ENCODE measurements at places on chromosomes 1 and 21. TPM values are rescaled to one million over a fixed set of nuclear protein-coding genes. Genes with fewer than 3 reads are reported as not detected.

DNA sequence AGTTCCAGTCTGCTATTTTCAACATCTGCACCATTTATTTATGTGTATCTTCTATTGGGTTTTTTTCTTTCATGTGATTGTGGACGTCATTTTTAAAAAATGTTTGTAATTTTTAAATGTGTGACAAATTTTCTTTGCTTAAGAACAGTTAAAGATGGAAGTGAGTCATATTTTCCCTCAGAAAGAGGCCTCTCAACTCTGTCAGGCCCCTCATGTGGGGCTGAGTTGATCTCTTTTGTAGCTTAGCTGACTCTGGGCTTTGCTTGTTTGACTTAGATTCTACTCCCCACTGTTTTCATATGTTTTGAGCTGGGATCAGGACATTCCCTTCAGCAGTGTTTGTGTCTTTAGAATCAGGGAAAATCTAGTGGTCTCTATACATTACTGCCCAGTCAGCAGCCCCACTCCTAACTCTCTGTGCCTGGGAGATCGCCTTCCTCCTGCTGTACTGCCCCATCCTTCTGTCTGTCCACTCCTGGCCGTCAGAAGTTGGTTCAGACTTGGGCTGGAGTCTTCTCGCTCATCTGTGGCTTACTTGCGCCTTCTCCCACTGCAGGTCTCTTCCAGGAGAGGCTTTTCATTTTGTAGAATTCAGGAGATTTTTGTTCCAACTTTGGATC, 137.4 kb downstream of the DYRK1A start:
- peak; percentile 73 for DNase-seq

DNA sequence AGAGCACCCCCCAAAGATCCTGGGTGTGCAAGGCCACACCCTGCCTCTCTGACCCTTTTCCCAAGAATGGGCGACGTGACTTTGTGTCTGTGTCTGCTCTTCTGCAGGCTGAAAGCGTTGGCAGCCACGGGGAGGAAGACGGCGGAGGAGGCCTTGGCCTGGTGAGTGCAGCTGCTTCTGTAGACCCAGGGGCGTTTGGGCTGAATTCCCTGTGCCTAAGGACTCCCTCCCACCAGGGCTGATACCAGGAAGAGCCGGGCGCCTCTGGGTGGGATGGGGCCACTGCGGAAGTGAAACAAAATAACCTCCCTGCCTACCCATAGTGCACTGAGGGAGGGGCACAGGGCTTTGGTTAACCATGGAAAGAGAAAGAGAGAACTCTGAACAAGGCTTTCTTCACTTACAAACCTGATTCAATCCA, 2.5 kb downstream of the UBASH3A start:
- no peak for DNase-seq

The PAX7 gene
- not detected for total RNA-seq

- DNase-seq, result no peak
Measured at GRCh38 chr1:206067486-206068227, 14.7 kb downstream of the RHEX start.

DNA sequence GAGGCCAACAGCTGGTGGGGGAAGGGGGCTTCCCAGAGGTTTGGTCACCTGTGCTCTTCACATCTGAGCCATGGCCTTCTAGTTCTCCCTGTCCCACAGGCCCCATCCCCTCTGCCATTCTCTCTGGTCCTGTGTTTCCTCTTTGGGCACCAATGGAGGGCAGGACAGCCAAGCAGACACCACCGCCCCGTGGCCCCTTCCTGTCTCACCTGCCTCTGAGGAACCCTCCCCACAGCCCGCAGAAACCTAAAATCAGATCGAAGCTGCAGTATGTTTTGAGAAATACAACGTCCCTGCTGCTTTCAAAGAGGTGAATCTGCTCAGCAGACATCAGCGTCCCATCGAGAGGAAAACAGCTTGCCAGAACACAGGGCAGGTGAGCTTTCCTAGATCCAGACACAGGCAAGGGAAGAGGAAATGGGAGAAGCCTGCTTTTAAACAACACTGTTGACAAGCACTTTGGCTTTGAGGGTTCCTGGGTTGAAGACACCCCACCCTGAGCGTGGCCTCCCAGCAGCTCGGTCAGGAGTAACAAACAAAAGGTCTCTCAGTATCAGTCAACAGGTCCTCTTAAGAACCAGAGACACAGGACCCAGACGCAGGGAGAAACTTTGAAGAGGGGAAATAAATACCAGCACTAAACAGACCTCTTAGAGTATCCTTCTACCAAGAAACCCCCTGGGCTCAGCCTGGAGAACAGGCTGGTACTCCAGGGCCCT, 2.3 kb downstream of the PANK4 start:
- DNase-seq, result no peak

DNA sequence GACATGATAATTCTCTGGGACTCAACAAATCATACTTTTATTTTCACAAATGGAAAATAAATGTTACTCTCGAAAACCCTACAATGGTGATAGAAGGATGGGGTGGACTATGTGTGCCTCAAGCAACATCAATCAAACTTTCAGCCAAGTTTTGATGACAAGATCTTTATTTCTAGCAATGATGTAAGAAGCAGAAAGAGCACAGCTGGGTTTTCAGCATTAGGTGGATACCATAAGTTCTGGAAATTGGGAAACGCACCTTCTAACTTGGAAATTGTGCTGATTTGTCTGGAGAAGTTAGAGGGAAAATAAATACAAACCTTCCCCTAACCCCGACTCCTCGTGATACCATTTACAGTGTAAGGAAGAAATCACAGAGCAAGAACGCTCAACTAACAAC, 320.3 kb downstream of the PAPPA2 start:
- no peak for DNase-seq

DNA sequence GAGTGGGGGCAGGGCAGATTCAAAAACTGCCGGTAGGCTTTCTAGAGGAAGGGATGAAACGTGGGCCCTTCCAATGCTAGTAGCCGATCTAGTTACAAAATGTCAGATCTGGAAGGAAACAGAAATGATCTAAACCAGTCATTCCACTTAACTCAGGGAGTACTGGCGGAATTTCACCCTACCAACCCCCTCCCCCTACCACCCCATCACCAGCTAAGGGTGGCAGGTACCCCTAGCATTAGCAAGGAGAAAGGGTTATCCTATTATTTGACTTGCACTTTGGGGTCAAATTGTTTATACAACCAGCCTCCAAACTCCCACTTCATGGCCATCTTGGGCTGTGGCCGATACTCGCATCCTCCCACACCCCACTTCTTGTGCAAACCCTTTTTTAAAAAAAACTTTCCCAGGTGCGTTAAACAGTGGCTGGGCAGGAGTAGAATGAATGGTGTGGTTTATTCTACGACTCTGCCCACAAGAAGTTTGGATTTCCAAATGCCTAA, 644 bp upstream of the MRPL24 start:
- DNase-seq, result no peak

The ADAMTS1 gene
- total RNA-seq, result 7.7 TPM

The GPR161 gene
- 26.0 TPM for total RNA-seq

- DNase-seq, result no peak
Measured at GRCh38 chr1:51241119-51241518, 5.0 kb downstream of the RNF11 start.

GRCh38 chr1:26784023-26784871, 3.5 kb upstream of the PIGV start:
- peak; percentile 29 for DNase-seq

DNA sequence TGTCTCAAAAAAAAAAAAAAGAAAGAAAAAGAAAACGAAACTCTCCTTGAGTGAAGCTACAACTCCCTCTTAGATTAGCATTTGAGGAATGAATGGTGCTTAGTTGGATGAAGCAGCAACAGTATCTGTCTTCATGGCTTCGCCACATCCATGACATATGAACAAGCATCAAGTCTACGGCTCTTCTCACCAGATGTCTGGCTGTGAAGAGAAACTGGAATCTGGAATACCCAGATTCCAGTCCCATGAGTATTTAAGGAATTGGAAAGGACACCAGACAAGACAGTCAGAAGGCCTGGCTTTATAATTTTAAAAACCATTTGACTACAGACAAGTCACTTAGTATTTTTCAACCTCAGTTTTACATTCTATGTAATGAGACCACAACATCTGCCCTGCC, 38.0 kb upstream of the TADA1 start:
- DNase-seq, result no peak

DNA sequence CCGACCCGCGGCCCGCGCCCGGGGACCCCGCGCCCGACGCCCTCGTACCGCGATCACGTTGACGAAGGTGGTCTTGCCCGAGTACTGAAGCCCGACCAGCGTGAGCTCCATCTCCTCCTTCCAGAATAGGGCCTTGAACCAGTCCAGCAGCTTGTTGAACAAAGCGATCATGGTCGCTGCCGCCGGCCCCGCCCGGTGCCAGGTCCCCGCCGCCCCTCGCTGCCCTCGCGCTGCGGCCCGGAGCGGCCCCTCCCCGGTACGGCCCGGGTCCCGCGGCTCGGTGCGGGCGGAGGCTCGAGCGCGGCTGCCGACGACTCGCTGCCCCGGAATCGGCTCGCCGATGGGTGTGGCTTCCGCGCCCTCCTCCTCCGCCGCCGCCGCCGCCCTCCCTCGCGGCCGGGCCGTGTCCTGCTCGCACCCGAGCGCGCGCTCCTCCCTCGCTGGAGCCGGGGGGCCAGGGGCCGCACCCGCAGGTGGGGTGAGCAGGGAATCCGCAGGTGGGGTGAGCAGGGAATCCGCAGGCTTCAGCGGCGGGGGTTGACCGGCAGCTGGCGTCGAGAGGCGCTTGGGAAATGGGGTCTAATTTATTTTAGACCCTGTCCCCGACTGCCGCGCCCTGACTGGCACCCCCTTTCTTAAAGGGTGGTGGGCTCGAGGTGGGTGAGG, at the start of gene ARL8A:
ARL8A (minus strand) TSS at position 336 of the 666 bp plus-strand sequence; CDS start at position 171, 165 bp downstream.
- no peak for DNase-seq

DNA sequence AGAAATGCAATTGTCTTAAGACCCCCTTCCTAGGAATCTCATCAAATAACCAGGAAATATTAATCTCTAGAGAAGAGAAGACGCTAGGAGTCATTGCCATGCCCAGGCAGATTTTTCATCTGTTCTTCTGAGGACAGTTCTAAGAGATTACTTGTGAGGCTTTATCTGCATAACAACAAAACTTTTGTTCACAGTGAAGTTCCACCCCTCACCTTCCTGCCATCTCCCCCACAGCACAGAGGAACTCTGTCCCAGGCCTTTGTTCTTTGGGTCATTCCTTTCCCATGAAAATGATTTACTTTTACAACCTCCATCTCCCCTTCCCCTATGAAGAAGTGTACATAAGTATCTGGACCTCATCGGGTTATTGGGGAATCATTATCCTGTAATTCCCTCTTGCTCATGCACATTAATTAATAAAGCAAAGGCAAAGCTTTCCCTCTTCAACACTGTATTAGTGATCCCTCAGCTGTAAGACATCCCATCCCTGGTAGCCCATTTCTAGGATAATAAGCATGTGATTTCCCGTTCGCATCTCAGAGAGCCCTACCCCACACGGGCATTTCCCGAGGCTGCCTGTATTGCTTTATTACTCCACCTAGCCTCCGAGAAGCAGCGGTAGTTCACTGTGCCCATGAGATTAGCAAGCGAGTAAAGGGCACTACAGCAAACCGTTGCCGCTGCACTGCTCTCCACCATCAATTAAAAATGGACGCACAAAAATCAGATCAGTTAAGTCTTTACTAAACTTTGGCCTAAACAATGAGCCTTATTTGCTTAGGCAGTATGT, 384.4 kb upstream of the CAMK1G start:
- DNase-seq, result no peak

DNA sequence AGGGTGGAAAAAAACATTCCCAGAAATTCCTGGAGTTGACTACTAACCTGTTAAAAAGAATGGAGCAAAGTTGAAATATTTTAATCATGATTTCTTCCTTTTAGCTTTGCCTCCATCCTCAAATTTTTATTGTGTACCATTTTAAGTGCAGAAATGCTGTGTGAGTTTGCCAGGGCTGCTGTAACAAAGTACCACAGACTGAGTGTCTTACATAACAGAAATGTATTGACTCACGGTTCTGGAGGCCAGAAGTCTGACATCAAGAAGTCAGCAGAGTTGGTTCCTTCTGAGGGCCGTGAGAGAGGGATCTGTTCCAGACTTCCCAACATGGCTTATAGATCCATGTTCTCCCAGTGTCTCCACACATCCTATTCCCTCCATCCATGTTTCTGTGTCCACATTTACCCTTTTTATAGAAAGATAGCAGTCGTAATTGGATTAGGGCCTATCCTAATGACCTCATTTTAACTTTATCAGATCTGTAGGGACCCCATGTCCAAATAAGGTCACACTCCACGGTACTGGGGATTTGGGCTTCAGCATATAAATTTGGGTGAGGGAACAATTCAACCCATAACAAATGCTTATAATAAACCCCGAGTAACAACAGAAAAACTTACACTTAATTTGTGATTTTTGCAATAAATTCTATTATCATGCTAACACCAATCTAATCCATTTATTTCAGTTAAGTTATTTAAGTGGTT, 12.7 kb downstream of the SNX7 start:
- DNase-seq, result no peak

The RGS8 gene
- total RNA-seq, result 0.29 TPM

The OXCT2 gene
- not detected for total RNA-seq

The SPOCD1 gene
- 6.9 TPM for total RNA-seq

GRCh38 chr1:65764052-65764451, 28.6 kb upstream of the PDE4B start:
- no peak for DNase-seq

DNA sequence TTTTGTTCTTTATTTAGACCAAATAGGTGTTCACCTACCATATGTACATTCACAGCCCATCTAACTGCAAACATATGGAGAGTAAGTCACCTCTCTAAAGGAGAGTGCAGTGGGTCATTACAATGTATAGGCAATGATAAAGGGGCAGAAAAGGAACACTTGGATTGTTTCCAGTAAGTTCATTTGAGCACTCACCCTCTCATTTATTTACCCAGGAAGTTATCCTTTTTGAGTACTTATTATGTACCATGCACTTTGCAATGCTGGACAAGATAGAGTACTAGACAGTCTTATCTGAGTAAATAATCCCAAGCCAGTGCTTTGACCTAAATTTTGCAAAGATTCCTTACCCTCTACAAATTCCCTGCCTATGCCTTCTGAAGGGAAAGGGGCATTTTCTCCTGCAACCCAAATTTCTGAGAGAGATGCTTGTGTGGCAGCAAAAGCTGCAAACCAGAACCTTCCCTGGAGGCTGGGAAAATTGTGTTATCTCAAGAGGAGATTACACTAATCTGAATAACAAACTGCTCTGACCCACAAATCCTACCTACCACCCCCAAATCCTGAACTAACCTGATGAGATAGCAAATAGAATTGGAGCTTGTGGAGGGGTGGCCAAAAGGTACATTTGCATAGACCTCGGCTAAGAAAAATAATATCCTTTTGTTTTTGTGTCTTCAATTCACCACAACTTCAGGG, 18.6 kb upstream of the RGS8 start:
- no peak for DNase-seq

DNA sequence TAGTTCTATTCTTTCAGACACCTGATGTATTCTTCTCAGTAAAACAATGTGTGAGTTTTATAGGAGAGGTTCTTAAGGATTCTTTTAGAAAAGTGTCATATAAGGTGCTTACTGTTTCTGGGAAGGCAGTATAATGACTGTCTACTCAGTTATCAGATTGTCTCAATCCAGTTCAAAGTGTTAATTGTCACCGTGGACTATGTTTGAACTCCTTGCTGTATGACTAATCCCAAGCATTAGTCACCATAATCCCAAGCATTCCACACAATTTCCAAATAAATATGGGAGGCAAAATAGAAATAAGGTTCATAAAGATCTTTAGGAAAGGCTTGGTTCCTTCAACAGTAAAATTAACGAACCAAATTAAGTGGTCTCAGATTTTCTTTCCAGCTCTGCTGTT, 342.1 kb upstream of the NR5A2 start:
- DNase-seq, result peak; percentile 77

The VPS72 gene
- 207 TPM for total RNA-seq

GRCh38 chr1:117070124-117070523, 10.0 kb downstream of the TTF2 start:
- no peak for DNase-seq

- DNase-seq, result no peak
Measured at GRCh38 chr1:54595956-54596498, 27.3 kb downstream of the FAM151A start.

Data from A172 (cell line).